Right atrium auricular region (tissue), 2 donors: ENCODE measurements at places on chromosomes 6 and 20. TPM values are rescaled to one million over a fixed set of nuclear protein-coding genes. Genes with fewer than 3 reads are reported as not detected.
A peak's percentile ranks its signal among the peaks of the same experiment; 100 is the strongest.

The FAM217A gene
- total RNA-seq, result not detected

The BPIFB1 gene
- total RNA-seq, result not detected

The EPPIN gene
- not detected for total RNA-seq

DNA sequence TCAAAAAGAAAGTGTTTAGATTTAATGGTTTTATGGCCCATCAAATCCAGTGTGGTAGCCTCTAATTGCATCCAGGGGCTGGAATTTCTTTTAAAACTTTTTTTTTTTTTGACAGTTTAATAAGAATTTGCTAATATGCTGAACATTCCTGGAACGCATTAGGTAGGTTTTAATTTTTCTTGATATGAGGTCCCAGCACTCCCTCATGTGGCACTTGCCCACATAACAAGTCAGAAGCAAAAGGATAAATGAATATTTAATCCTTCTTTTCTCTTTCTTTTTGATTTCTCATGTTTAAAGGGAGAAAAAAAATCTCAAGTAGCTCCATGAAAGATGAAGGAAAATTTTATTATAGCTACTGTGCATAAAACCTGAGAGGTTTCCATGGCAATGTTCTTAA, 13.5 kb downstream of the HAO1 start:
- no peaks in the 10 kb centered on the region for H3K4me1 ChIP-seq
- no peak overlapping the region for H3K4me3 ChIP-seq
- no peaks in the 10 kb centered on the region for H3K27me3 ChIP-seq

GRCh38 chr20:45469336-45470261, at the start of gene WFDC2:
TSS of gene WFDC2 (plus strand) at chr20:45469753. CDS start at chr20:45469782, 29 bp downstream.
- H3K4me1 ChIP-seq, result no peaks in the 10 kb centered on the region
- H3K36me3 ChIP-seq, result no peaks in the 10 kb centered on the region
- H3K27ac ChIP-seq, result peak within 1 kb of the TSS; percentile 3

DNA sequence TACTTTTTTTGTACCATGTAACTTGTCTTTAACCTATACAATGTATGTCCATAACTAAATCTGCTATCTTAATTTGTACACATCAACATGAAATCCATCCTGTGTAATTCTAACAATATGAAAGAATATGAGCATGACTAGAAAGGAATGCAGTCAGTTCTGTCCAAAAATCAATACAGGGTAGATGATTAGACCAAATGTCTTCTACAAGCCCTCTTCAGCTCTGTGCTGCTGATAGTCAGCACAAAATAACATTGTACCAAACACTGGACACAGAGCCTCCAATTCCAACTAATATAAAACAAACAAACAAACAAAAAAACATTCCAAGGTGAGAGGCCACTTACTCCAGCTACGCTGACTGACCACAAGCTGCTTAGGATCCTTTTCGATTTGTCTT, 301.4 kb upstream of the IRAK1BP1 start:
- no peak overlapping the region for H3K4me3 ChIP-seq
- no peak overlapping the region for H3K27ac ChIP-seq
- no peaks in the 10 kb centered on the region for H3K4me1 ChIP-seq
- no peaks in the 10 kb centered on the region for H3K36me3 ChIP-seq
- H3K27me3 ChIP-seq, result no peaks in the 10 kb centered on the region

DNA sequence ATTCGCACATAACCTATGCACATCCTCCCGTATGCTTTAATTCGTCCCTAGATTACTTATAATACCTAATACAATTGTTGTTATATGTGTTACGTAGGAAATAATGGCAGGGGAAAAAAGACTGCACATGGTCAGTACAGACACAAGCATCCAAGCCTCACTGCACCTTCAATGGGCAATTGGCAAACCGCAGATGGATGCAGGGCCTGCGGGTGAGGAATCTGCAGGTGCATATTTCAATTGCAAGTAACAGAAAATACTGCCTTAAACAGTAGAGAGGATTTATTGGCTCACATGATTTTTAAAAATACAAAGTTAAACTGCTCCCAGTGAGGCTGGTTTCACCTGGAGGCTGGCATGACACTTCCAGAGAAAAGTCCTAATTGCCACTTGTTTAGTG, 142.1 kb upstream of the MLN start:
- no peak overlapping the region for H3K27ac ChIP-seq
- H3K36me3 ChIP-seq, result no peaks in the 10 kb centered on the region
- H3K4me3 ChIP-seq, result no peak overlapping the region
- no peaks in the 10 kb centered on the region for H3K27me3 ChIP-seq
- no peak for DNase-seq

GRCh38 chr20:24954566-24954965, 5.5 kb downstream of the CST7 start:
- no peak for DNase-seq
- H3K27me3 ChIP-seq, result no peaks in the 10 kb centered on the region
- H3K4me3 ChIP-seq, result no peak overlapping the region

GRCh38 chr20:5864873-5865587, 85.3 kb downstream of the TRMT6 start:
- H3K27ac ChIP-seq, result peak overlapping the region; percentile 5
- no peak for DNase-seq
- no peak overlapping the region for H3K4me3 ChIP-seq
- H3K36me3 ChIP-seq, result no peaks in the 10 kb centered on the region
- no peaks in the 10 kb centered on the region for H3K27me3 ChIP-seq

- no peaks in the 10 kb centered on the region for H3K27me3 ChIP-seq
- H3K27ac ChIP-seq, result no peak overlapping the region
- peaks cover 4% of the 10 kb centered on the region for H3K4me1 ChIP-seq
- DNase-seq, result no peak
Observed at GRCh38 chr6:34560366-34561226, 4.5 kb upstream of the SPDEF start.

- H3K36me3 ChIP-seq, result no peaks in the 10 kb centered on the region
- DNase-seq, result no peak
- no peak within 1 kb of the TSS for H3K4me3 ChIP-seq
- H3K4me1 ChIP-seq, result peaks cover 8% of the 10 kb centered on the region
- H3K27me3 ChIP-seq, result peaks cover 9% of the 10 kb centered on the region
Observed at GRCh38 chr20:59300333-59301081, at the start of gene EDN3. TSS of gene EDN3 (plus strand) at chr20:59300611. CDS start at chr20:59300813, 202 bp downstream.

- no peak for DNase-seq
- H3K4me3 ChIP-seq, result no peak overlapping the region
- H3K4me1 ChIP-seq, result no peaks in the 10 kb centered on the region
- no peaks in the 10 kb centered on the region for H3K27me3 ChIP-seq
- no peak overlapping the region for H3K27ac ChIP-seq
Observed at GRCh38 chr20:42270539-42270938, 652.4 kb upstream of the CHD6 start.
